CD14-positive monocyte (primary cell): ENCODE measurements at places on chromosomes 2 and 18.

- no peak for DNase-seq
These were observed 117.6 kb downstream of the ZNF407 start for GRCh38 chr18:74715306-74715705.

DNA sequence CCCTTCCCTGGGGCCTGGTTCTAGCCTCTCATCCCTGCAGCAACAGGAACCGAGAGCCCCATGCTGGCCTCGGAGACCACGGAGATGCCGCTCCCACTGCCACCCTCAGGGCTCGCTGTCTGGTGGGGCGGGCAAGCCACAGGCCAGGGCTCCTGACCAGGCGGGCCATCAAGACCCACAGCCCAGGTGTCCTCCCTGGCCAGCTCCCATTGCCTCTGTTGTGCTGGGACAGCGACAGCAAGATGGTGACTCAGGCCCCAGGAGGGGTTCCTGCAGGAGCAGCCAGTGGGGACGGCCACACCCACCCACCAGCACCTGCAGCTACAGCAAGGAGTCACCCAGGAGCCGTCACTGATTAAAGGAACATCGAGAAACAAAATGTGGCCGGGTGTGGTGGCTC lies 7.4 kb downstream of the KLHL30 start:
- no peak for DNase-seq

- DNase-seq: no peak
These were observed 59.9 kb downstream of the ADNP2 start for GRCh38 chr18:80168982-80169381.

DNA sequence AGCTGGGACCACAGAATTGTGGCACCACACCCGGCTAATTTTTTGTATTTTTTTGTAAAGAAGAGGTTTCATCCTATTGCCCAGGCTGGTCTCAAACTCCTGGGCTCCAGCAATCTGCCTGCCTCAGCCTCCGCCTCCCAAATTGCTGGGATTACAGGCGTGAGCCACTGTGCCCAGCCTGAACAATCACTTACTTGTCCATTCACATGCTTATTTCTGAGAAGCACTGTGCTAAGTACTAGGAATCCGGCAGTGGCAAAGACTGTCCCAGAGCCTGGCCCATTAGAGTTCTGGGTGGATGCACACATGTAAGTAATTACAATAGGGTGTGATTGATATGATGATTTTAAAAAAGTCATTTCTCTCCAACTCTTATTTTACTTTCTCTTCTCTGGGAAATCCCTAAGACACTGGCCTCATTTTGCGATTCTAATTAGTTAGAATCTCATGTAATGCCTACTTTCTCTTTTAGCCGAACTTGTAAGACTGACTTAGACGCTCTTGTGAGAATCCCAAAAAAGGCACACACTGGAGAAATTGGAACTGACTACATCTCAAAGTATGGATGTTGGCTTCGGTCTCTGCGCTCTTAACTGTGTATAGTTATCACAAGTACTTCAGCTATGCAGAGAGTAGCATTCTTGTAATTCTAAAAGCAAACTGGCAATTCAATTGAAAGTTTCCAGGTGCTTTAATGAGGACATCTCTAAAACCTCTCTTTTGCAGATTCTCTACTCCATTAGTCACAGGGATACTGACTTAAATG lies 567.7 kb downstream of the DCC start:
- DNase-seq: no peak

DNA sequence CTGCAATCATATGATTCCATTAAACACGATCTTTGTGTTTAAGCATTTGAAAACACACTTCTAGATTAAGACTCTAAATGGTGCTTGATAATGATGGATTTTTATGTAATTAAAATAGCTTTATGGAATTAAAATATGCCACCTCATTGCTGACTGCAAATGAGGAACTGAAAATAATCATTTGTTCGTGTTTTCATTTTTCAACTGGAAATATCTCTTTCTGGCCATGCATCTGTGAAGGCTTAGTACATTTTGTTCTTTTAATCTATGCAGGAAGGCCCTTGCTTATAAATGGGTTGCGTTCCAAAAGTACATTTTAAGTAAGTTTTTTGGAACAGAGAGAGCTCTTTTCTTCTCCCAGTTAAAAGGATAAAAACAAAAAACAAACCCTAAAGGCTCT lies 125.5 kb downstream of the MC4R start:
- DNase-seq: no peak

GRCh38 chr18:2913398-2914005 lies 66.7 kb downstream of the EMILIN2 start:
- no peak for DNase-seq

GRCh38 chr2:151161821-151162551 lies 99.7 kb downstream of the RBM43 start:
- no peak for DNase-seq

DNA sequence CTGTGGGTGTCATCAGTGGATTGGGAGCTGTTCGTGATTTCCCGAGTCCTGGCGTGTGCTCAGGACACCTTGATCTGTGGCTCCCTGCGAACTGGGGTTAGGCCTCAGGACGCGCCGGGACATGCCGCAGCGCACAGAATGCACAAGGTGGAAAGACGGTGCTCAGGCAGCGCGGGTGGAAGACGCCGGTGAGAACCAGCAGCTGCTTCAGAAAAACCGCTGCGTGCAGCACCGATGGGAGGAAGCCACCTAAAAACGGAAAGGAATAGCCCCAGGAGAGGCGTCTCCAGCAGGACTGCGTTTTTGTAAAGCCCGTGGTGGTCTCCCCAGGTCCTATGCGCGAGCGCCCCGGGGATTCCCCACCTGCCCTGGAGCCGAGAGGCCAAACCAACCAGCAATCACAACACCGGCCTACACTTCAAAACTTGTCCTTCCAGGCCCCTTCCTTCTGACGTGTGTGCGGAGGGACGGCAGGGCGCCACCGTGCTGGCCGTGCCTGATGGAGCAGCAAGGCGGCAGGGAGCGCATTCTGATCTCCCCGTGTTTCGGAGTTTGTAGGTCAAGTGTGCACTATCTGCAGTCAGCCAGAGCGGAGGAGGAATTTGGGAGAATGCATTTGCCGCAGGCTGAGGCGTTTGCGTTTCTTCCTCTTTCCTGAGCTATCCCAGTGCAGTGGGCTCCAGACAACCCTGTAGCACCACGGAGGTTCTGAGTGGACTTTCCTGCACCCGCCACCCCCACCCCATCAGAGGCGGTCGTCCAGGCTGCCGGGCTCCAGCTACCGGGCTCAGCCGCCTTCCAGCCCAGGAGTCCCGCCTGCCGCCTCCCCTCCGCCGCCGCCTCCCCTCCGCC lies 32.2 kb downstream of the RTP5 start:
- no peak for DNase-seq

DNA sequence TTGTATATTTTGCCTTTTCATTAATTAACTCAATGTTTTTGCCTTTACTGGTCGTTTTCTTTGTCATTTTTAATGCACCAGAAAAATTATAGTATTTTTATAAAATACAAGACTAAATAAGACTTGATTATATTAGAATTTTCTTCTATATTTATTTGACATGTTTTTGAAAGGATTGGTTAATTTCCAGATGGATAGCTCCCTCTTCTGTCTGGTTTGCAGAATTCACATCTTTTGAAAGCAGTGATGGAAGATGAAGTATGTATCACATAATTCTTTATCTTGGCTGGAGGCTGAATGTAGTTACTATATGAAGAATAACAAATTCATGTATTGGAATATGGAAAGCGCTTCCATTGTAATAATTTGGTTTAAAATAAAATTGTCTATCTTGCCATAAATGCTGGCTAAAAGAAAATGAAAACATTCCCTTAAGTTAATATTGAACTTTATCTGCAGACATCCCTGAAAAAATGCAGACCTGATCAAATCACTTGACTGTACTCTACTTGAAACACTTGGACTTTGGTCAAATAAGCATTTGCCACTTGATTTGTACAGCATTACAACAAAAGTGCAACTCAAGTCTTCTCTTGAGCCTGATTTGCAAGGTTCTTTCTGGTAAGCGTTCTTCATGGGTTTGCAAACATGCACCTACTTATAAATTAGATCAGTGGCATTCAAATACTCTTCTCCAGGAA lies 86.3 kb upstream of the EFEMP1 start:
- no peak for DNase-seq

GRCh38 chr18:75405351-75405750 lies 22.2 kb downstream of the SMIM21 start:
- DNase-seq: no peak

GRCh38 chr2:69641887-69642708 lies 1.4 kb downstream of the AAK1 start:
- no peak for DNase-seq

DNA sequence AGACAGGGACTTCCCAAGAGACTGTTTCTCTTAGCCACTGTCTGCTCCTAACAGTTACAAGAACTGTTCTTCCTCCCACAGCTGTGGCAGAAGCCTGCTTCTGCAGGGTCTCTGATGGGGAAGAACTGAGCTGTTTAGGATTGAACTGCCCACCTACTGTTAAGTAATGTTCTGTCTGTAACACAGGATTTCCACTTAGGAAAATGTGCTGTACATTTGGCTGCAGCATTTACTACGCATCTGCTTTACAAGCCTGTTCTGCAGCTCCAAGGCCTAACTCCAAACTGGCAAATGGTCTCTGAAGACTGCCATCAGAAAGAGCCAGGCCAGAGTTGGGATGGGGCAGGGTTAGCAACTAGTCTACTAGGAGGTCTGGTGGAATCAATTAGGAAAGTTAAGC lies 87.8 kb upstream of the UPP2 start:
- no peak for DNase-seq

- DNase-seq: no peak
These were observed 23.4 kb downstream of the CDH2 start for GRCh38 chr18:28153485-28154065.

- no peak for DNase-seq
These were observed 87.6 kb downstream of the TTC27 start for GRCh38 chr2:32715391-32715841.
